Stimulated activated CD4-positive, alpha-beta T cell treated with anti-CD3 and anti-CD28 coated beads, Interleukin-12 subunit alpha, Interleukin-12 subunit beta, amount 100 ng/mL, for 48 hours (primary cell): ENCODE measurements at places on chromosomes 6 and 20.

- DNase-seq, result peak; percentile 77
Measured at GRCh38 chr20:58236612-58237317, 8.3 kb upstream of the ANKRD60 start.

- DNase-seq, result no peak
Measured at GRCh38 chr20:17407550-17407949, 123.6 kb downstream of the BFSP1 start.

- no peak for DNase-seq
Measured at GRCh38 chr6:124438546-124439065, 523.6 kb upstream of the RNF217 start.

GRCh38 chr6:158752613-158753012, 66.6 kb downstream of the EZR start:
- DNase-seq, result no peak

GRCh38 chr6:13847326-13848050, 33.1 kb upstream of the MCUR1 start:
- no peak for DNase-seq

- no peak for DNase-seq
Measured at GRCh38 chr6:30152016-30152673, 8.9 kb downstream of the TRIM10 start.

GRCh38 chr20:50169329-50169823, 15.9 kb upstream of the PEDS1 start:
- DNase-seq, result peak; percentile 69

DNA sequence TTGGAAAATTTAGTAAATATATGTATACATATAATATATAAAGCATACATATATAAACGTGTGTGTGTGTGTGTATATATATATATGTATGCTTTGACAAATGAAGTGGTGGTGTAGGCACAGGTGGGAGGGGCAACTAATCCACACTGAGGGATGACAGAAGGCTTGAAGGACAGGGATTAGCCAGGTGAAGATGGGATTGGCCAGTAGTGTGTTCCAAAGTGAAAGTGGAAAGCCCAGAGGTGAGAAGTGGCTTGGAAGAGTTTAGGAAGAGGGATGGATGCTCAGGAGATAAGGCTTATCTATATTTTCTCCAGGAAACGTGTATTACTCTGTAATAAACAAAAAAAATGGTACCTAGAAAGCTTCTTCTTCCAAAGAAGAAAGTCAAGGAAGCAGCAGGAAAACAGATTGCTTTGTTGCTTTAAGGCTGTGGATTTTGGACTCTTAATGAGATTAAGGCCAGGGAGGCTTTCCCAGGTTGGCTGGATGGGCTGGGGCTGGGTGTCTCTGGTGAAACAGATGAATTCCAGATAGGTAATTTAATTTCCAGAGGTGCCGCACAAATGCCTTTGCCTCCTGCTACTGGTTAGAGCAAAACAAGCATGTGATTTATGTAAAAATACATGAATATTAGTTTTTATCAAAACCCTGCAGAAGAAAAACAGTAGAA, 63.9 kb downstream of the JARID2 start:
- no peak for DNase-seq

GRCh38 chr6:47132724-47133123, 90.6 kb upstream of the ADGRF1 start:
- no peak for DNase-seq

DNA sequence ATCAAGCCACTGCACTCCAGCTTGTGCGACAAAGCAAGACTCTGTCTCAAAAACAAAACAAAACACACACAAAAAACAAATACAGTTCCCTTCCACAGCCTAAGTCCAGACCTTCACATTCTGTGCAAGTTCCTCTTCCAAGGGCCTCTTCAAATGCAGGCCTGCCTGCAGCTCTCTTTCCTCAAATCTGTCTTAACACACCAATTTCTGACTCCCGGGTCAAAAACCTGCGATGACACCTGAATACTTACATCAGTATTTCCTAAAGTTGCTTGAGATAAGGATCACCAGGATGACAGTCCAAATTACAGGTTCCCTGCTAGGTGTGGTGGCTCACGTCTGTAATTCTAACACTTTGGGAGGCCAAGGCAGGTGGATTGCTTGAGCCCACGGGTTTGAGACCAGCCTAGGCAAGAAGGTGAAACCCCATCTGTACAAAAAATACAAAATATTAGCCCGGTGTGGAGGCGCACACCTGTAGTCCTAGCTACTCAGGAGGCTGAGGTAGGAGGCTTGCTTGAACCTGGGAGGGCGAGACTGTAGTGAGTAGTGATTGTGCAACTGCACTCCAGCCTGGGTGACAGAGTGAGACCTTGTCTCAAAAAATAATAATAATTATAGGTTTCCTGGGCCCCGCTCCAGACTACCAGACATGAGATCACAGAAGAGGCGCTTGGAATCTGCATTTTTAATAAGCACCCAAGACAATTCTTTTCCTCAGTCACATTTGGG, 8.8 kb upstream of the PARD6B start:
- DNase-seq, result no peak

GRCh38 chr6:113888956-113889630, 31.9 kb downstream of the MARCKS start:
- no peak for DNase-seq

GRCh38 chr6:5084781-5085647, at the start of gene PPP1R3G:
Gene PPP1R3G, plus strand, starts transcription at chr6:5085341. Its CDS starts 145 bp downstream, at chr6:5085486.
- no peak for DNase-seq

DNA sequence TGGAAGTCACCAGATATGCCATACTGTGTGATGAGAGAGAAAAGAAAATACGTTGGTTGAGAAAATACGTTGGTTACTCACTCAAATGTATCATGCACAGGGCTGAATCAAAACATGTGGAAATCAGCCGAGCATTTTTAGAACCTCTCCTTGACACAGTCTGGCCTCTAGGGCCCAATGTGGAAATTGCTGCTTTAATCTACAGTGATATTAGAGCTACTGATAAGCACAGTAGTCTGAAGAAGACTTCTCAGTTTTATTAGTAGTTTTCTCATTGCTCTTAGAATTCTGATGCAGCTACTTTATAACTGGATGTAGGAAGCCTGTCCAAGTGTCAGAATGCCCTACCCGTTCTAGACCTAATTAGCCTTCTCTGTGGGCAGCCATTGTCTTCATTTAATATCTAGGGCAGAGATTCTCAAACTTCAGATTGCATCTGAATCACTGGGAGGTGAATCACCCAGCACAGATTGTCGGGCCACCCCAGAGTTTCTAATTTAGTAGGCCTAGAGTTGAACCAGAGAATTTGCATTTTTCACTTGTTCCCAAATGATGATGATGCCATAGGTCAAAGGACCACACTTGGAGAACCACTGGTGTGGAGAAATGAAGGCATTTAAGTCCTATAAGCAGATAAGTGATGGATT, 229.1 kb downstream of the PLCB1 start:
- DNase-seq, result peak; percentile 5

- no peak for DNase-seq
Measured at GRCh38 chr20:19049514-19049913, 162.9 kb upstream of the SLC24A3 start.

- no peak for DNase-seq
Measured at GRCh38 chr6:16105854-16106253, 23.0 kb upstream of the MYLIP start.

GRCh38 chr6:3727593-3728108, 23.9 kb downstream of the PXDC1 start:
- DNase-seq, result no peak

DNA sequence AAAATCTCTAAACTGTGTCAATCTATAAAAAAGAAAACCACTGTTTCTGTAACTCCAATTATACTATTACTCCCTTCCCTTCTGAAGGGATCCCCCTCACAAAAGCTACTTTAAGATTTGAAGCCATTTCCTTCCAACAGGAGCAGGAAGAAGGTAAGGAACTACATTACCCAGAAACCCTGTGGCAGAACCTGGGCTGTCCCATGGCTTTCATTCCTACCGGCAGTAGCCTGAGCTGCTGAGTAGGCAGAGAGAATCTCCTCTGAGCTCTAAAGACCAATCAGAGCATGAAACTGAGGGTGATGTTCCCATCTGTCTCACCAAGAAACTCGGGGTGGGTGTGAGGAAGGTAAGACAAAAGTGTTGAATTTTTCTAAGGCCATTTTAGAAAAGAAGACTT, 108.0 kb upstream of the LRFN2 start:
- DNase-seq, result no peak

DNA sequence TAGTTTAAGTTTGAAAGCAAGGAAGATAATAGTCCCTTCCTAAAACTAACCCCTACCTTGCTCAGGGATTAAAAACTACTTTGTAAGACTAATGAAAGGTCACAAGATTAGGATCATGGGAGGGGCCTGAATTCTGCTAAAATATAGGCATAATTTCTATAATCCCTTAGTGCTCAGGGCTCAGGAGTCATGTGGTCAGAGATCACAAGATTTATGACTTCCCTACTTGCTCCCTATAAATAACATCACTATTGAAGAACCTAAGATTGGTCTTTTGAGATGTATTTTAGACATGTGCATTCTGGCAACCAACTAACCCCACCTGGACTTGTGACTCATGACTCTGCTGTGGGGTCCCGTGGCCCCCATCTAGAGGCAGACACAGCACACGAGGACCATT, 81.1 kb downstream of the STMND1 start:
- DNase-seq, result no peak

GRCh38 chr20:33812908-33813462, 1.8 kb downstream of the CHMP4B start:
- DNase-seq, result no peak

DNA sequence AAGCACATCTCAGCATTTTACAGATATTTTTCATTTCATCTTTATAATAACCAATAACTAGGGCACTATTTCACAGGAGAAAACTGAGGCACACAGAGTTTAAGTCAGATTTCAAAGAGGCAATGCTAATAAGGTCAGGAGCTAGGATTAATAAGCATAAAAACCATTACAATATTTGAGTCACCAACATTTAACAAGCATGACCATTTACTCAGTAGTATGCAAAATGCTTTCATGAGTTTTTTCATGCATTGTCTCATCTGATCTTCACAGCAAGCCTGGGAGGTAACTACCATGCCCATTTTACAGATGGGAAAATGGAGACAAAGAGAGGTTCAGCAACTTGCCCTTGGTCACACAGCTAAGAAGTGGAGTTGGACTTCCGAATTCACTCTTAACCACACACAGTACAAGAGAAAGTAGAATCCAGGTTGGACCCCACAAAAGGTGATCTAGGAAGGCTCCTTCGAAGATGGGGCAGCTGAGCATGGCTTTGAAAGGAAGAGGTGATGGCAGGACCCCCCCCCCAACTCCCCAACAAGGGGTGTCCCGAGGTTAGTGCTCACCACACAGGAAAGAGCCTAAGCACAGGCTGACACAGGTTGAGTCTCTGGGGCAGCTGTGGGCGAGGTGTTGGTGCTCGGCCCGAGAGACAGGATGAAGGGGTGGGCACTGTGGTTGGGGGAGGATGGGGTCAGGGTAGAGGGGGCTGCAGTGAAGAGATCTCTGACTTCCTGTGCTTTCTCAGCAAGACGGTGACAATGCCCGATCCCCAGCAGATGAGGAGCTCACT, 108.8 kb downstream of the PREX1 start:
- peak; percentile 10 for DNase-seq

GRCh38 chr6:134564705-134565104, 246.8 kb upstream of the SGK1 start:
- DNase-seq, result no peak

DNA sequence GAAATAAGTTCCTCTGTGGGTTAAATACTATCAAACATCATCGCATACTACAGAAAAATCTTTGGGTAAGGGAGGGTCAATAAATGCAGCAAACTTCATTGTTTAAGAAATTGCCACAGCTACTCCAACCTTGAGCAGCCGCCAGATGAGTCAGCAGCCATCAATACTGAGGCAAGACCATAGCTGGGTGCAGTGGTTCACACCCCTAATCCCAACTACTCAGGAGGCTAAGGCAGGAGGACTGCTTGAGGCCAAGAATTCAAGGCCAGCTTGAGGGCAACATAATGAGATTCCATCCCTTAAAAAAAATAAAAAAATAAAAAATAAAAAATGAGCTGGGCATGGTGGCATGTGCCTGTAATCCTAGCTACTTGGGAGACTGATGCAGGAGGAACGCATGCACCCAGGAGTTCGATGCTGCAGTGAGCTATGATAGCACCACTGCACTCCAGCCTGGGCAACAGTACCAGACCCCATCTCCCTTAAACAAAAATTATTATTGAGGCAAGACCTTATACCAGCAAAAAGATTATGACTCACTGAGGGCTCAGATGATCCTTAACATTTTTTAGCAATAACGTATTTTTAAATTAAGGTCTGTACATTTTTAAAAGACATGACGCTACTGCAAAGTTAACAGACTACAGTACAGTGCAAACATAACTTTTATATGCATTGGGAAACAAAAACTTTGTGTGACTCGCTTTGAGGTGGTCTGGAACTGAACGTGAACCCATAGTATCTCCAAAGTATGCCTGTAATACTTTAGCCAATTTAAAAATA, 8.8 kb downstream of the SRPK1 start:
- no peak for DNase-seq

GRCh38 chr6:158095031-158095430, 73.0 kb downstream of the SERAC1 start:
- DNase-seq, result no peak

DNA sequence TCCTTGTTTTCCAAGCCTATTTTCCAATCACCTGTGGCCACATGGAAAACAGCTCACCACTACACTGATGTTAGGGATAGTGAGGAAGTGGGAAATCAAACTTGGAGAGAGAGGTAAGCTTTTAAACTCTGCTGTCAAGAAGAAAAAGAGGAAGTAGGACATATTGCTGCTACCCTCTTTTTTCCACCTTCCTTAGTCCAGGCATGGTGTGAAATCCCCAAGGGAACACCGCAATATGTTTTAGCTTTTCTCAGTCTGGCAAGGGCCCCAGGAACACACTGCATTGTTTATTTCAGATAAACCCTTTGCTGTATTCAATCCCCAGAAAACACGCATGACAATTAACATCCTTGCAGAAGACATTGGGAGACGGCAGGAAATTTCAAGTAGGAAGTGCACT, 61.3 kb downstream of the HS3ST5 start:
- DNase-seq, result no peak

DNA sequence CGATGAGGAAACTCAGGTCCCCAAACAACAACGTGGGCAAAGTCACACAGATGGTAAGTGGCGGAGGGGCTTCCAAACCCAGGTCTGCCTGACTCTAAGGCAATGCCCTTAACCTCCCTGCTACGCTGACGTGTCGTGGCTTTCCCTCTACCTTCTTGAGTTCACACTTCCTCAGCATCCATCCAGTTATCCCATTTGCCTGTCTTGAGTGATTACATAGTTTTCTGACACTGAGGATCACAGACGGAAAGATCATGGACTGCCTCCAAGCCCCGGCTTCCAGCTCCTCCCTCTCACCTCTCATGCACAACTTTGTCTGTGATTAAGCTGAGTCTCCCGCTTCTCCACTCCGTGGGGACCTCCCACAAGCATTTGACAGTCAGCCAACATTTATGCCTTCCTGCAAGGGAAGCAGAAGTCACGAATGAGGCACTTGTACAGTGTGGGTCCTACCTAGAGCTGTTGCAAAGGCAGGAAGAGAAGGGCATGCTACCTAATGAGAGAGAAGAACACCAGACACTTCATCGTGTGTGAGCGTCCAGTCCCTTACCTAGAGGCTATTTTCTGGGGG, 33.8 kb downstream of the TBC1D7 start:
- DNase-seq, result no peak

- DNase-seq, result no peak
Measured at GRCh38 chr6:7703148-7703680, 22.7 kb upstream of the BMP6 start.

- no peak for DNase-seq
Measured at GRCh38 chr20:1469925-1470571, 3.4 kb upstream of the NSFL1C start.

GRCh38 chr6:160519603-160520042, 144.5 kb downstream of the LPA start:
- peak; percentile 79 for DNase-seq
